ENCODE measurements at places on chromosomes 13 and 19.

GRCh38 chr19:29415507-29415906 lies 110.3 kb upstream of the VSTM2B start:
- no peak for DNase-seq

- no peak for DNase-seq
Observed at GRCh38 chr19:7068599-7068998, 904 bp upstream of the ZNF557 start.

- DNase-seq: peak; percentile 93
Observed at GRCh38 chr19:6218491-6219146, 61.2 kb downstream of the MLLT1 start.

- DNase-seq: no peak
Observed at GRCh38 chr13:44045180-44045562, 165.5 kb downstream of the LACC1 start.

- DNase-seq: no peak
Observed at GRCh38 chr19:24078680-24079079, 8.3 kb upstream of the ZNF254 start.

GRCh38 chr19:42468273-42468796 lies 25.6 kb upstream of the CXCL17 start:
- peak; percentile 80 for DNase-seq

DNA sequence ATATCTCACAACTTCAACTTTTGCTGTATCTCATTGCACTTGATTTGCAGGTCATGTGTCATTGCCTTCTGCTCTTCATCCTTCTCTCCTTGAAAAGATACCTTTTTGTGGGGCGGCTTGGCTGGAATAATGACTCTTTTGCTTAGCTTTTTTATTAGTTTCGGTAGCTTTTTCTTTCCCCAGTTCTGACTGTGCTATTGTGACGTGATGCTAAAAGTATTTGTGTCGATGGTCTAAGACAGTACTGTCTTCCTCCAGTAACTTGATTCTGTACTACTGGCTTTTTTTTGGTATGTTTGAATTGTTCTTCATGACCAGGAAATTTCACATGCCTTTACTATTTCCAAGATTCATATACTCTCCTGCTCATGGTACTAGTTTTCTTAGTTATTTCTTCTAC lies 63.1 kb downstream of the SLITRK1 start:
- peak; percentile 39 for DNase-seq

DNA sequence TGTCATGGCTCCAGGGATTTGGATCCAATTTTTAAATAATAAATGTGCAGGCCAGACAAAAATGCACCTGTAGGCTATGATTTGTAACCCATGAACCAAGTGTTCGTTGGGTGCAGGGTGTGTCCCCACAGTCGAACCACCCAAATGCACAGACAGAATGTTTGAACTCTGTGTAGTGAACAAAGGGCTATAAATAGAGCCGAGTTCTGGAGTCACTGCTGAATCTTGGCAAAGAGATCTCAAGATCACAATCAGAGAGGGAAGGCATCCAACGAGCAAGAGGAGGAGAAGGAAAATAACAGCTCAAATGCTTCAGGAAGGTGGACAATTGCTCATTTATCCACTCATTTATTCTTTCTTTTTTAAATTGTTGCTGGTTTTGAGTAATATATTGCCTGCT lies 547.9 kb downstream of the FGF9 start:
- DNase-seq: peak; percentile 52

DNA sequence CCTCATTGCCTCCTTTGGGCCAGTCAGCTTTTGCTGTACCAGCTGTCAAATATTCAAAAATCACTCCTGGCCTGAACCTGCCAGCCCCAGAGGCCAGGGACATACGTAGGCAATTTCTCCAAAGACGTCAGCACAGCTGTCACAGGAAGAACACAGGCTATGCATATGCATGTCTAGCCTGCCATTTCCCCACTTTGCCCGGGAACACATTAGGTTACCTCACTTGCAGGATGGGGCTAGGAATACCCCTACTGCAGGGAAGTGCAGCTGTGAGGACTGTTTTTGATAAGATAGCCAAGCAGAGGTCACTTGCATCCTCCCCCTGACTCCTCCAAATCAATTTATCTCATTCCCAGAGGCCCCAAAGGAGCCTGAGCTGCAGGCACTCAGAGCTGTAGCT lies 2.8 kb downstream of the ZNF667 start:
- DNase-seq: no peak

DNA sequence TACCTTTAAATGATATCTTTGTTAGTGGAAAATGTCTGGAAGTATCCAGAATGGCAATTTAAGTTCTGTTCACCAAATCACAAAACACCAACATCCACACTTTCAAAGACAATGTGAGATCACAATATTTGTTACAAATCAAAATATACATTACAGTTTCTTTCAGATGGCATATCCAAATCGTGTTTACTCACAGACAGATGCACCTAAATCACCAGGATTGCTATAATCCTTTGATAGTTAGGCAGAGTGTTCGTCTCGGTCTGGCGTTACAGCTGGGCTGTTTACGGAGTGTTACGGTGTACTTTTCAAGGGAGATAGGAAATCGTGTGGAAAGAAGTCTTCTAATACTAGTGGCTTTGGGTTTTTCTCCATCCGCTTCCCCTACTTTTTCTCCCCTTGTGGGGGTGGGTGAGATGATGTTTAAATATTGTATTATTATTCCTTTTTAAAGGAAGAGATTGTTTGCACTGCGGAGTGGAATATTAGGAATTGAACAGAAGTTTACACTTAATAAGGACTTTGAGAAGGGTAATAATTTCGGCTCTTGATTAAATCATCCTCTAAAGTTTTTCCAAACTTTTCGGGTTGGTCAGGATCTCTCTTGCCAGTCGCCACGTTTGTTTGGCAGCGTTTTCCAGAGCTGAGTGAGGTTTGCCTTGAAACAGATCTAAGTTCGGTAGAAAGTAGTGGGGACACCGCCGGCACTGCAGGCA lies 1.8 kb downstream of the MAB21L1 start:
- no peak for DNase-seq

DNA sequence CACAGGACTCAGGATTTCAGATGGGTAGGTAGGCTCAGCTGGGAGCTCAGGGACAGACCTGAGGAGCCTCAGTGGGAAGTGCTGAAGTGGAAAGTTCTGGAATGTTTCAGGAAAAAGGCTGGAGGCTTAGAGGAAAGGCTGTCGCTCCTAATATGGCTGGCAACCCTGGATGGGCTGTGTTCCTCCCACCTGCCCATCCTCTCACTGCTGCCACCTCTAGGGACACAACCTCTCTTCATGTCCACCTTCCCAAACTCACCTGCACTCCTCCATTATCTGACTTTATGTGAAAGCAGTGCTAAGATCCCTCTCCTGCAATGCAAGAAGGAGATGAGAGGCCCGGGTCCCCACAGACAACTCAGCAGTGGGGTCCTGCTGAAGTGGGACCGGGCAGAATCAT lies 5.8 kb upstream of the CEACAM21 start:
- DNase-seq: no peak

DNA sequence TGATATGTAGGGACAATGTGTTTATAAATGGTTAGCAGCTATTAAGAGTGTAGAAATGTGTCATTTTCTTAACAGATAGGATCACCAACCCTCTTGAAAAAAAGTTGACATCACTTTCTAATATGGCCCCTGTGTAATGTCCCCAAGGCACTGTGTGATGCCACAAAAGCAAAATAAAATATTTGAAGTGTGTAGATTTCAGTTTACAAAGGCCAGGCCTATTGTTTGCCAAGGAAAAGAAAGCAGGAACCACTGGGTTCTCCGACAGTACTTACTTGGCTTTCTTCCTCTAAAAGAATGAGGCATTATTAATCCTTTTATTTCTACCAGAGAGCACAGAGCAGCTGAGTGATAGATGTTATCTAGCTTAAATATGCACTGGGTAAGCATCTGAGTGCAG lies 10.5 kb upstream of the GJA3 start:
- DNase-seq: no peak

- DNase-seq: no peak
Observed at GRCh38 chr13:51035978-51036377, 75.1 kb downstream of the C13orf42 start.

GRCh38 chr19:36207605-36208252 lies 6.7 kb downstream of the ZNF565 start:
- no peak for DNase-seq

- no peak for DNase-seq
Observed at GRCh38 chr19:8489561-8490394, 12.7 kb downstream of the PRAM1 start.

GRCh38 chr13:113912596-113912995 lies 48.7 kb upstream of the GAS6 start:
- no peak for DNase-seq

GRCh38 chr19:50772476-50772875 lies 2.2 kb downstream of the GPR32 start:
- no peak for DNase-seq

- no peak for DNase-seq
Observed at GRCh38 chr19:45901912-45902650, at the start of gene MYPOP. Gene MYPOP, minus strand, starts transcription at chr19:45902613. Its CDS starts 840 bp downstream, at chr19:45901773.

- DNase-seq: no peak
Observed at GRCh38 chr19:50717891-50718254, 1.7 kb downstream of the SHANK1 start.

- DNase-seq: no peak
Observed at GRCh38 chr19:29837448-29837981, 25.7 kb downstream of the CCNE1 start.

DNA sequence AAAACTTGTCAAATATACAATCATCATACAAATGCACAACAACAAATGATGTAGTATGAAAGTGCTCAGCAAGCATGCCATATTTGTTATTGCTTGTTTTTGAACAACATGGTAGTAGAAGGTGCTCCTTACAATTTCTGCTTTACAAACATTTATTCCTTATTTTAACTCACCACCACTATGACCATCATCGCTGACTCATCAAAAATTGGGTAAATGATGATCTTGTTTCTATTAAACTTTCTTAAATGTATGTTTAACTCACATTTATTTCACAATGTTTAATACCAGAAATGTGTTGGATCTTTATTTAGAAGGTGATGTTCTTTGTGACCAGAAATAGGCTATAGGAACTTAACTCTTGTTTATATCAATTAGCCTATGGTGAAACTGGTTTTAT lies 45.5 kb downstream of the KCNRG start:
- DNase-seq: no peak

- no peak for DNase-seq
Observed at GRCh38 chr13:20378721-20379120, 146.6 kb upstream of the GJB6 start.

GRCh38 chr13:48493851-48494250 lies 39.0 kb downstream of the RCBTB2 start:
- no peak for DNase-seq

- peak; percentile 55 for DNase-seq
Observed at GRCh38 chr13:111202745-111203144, 87.6 kb downstream of the ARHGEF7 start.

DNA sequence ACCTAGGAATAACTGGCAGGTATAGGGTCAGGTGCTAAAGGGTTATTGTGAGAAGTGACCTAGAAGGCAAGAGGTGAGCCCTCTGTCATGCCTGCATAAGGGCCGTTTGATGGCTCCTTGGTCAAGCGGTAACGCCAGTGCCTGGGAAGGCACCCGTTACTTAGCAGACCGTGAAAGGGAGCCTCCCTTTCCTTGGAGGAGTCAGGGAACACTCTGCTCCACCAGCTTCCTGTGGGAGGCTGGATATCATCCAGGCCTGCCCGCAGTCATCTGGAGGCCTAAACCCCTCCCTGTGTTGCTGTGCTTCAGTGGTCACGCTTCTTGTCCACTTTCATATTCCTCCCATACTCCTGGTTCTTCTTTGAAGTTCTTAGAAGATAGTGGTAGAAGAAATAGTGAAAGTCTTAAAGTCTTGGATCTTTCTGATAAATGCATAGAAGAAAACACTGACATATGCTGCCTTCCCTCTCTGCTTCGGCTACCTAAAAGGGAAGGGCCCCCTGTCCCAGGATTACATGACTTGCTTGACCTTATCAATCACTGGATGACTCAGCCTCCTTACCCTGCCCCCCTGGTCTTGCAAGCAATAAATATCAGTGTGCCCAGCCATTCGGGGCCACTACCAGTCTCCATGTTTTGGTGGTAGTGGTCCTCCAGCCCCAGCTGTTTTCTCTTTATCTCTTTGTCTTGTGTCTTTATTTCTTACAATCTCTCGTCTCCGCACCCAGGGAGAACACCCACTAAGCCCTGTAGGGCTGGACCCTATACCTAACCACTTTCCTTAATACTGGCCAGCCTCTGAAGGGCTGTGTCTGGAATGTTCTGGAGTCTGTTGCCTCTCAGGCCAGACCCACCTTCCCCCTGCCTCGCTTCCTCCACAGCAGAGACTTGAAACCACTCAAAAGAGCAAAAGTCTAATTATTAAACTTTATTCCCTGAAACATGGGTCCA lies 16.1 kb upstream of the ABCC4 start:
- no peak for DNase-seq

DNA sequence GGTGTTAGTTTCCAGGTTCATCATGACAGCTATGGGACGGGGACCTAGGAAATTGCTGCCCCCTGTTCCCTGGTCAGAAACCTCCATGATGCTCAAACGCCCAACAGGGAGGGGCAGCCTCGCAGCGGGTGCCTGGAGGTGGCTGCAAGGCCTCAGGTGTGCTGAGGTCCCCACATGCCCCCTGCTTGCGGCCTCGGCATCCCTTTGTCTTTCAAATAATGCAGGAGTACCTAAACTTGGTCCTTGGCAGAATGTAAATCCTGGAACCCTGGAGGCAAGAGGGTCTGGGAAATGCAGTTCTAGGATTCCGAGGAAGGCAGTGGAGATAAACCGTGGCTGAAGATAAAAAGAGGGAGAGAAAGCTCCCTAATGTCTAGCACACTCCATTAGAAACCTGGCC lies 52.4 kb downstream of the SKA3 start:
- no peak for DNase-seq

- no peak for DNase-seq
Observed at GRCh38 chr13:24265453-24265852, 43.9 kb upstream of the C1QTNF9 start.

DNA sequence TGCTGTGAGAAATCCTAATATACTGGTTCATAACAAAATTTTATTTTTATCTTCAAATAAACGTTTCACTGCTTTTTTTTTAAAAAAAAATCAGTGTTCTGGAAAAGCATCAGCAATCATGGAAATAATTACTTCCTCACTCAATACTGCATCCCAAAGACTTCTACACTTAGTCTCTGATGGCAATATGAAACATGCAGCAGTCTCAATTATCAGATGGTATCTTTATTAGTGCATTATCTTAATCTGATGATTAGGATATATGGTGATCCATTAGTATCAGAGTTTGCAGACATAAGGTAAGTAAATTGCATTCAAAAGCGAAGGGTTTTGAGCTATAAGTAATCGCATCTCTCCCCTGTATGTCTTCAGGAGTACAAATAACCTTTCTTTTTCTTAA lies 218.3 kb upstream of the EDNRB start:
- no peak for DNase-seq

- no peak for DNase-seq
Observed at GRCh38 chr19:38619361-38620174, 580 bp downstream of the EIF3K start.

GRCh38 chr19:53518716-53519115 lies 19.2 kb upstream of the ZNF331 start:
- no peak for DNase-seq

GRCh38 chr13:50616101-50616500 lies 227.4 kb downstream of the DLEU7 start:
- DNase-seq: peak; percentile 25

Data from GM03348 (cell line).